AG09319 (cell line): ENCODE measurements at places on chromosomes 3 and 15.

DNA sequence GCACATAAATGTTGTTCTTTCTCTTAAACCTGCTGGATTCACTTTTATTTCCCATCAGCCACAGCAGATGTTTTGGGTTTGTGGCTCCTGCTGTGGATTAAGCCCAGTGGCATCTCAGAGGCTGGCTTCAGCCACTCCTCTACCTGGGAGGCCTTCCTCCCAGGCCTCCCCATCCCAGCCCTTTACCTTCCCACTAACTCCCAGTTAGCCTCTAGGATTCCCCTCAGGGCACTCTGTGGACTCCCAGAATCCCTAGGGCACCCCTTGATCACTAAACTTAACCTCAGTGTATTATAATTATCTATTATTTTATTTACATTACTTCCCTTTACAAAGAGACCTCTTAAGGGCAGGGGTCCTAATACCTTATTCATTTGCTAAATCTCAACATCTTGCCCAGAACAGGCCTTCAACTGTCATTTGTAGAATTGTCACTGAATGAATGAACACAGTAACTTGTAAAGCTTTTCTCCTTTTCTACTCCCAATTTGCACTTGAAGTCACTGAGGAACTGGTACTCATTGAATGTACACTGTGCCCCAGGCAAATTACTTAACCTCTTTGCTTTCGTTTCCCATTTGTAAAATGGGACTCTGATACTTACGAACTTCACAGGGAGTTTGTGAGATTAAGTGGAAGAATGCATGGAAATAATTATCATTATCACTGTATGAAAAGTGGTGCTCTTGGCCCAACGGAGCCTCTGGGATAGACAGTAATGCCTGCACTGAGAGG, 8.3 kb downstream of the CCDC13 start:
- DNase-seq: no peak

- DNase-seq: no peak
These were observed 11.4 kb upstream of the HTR3E start for GRCh38 chr3:184085389-184085852.

DNA sequence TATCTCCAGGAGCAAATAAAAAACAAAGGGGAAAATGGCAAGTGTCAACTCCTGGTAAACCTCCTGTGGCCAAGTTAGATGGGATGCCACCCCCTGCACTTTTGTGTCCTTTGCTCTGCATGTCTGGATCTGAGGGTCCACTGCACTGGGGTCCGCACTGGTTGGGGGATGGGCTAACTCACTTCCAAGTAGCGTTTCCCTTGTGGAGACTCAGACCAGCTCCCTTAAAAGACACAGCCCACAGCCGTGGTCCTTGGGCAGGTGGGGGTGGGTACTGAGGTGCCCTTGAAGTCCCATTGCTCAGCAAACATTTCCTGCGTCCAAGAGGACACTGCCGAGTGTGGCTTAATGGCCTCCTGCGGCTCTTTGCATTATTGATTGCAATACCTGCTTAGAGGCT, 188.2 kb downstream of the MEGF11 start:
- no peak for DNase-seq

DNA sequence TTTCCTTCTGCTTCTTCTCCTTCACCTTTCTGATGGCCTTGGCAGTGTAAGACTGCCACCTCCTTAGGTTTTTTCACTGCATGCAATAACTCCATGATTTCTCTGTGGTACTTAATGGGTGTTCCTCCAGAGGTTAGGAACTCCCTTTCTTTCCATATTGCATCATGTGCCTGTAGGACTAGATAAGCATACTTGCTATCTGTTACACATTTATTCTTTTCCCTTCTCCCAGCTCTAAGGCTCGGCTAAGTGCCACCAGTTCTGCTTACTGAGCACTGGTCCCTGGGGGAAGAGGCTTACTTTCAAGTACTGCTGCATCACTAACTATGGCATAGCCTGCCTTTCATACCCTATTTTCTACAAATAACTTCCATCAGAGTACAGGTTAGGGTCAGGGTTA, 351.8 kb downstream of the OTOL1 start:
- no peak for DNase-seq

DNA sequence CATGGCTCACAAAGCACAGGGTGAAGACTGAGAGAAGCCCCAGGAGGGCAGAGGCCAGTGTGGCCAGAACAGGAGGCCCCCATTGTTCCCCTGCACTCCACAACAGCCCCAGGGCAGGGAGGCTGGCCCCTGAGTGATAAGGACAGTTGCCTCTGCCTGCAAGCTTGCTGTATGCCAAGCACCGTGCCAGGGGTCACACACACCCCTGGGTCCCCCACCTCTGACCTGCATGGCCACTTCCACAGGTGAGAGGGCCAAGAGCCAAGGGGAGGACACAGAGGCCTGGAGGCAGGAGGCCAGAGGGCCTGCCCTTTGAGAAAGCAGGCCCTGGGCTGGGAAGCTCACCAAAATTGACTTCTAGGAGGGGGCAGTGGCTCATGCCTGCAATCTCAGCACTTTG, 23.7 kb downstream of the ATRIP start:
- DNase-seq: no peak

- DNase-seq: no peak
These were observed 211.3 kb upstream of the CHRM5 start for GRCh38 chr15:33756961-33757360.

- no peak for DNase-seq
These were observed 69.3 kb downstream of the LRIG1 start for GRCh38 chr3:66431494-66431893.

GRCh38 chr3:129469026-129469425, 29.0 kb downstream of the IFT122 start:
- DNase-seq: no peak

- DNase-seq: no peak
These were observed 33.2 kb upstream of the GOLGA8B start for GRCh38 chr15:34616613-34617012.

DNA sequence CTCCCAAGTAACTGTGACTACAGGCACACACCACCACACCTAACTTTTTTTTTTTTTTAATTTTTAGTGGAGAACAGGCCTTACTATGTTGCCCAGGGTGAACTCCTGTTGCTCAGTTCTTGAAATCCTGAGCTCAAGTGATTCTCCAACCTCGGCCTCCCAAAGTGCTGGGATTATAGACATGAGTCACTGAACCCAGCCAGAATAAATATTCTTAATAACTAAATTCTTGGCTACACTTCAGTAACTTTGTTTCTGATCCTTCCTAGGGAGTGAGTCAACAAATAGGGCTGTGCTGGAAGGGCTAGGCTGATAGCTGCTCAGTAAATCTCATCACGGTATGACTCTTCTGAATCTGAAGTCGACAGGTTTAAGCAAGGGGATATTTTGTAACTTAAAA, 56.6 kb downstream of the P3H2 start:
- DNase-seq: peak; percentile 67

- no peak for DNase-seq
These were observed 72.1 kb upstream of the RARB start for GRCh38 chr3:25355998-25356397.

DNA sequence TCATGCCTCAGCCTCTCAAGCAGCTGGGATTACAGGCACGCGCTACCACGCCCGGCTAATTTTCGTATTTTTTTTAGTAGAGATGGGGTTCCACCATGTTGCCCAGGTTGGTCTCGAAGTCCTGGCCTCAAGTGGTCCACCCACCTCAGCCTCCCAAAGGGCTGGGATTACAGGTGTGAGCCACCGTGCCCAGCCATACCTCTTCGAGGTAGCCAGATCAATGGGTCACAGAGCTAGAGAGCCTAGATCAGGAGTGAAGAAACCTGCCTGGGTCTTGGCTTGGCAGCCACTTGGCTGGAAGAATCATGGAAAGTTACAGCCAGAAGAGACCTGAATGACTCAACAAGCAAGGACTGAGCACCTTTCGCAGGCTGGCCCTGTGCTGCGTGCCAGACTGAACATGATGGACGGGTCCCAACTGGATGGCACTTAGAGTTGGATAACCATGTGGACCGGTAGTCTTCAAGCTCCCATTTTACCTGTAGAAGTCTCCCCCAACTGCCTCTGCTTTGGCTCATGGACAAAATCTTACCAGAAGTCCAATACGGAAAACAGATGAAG, 29.7 kb downstream of the GNB5 start:
- DNase-seq: no peak

DNA sequence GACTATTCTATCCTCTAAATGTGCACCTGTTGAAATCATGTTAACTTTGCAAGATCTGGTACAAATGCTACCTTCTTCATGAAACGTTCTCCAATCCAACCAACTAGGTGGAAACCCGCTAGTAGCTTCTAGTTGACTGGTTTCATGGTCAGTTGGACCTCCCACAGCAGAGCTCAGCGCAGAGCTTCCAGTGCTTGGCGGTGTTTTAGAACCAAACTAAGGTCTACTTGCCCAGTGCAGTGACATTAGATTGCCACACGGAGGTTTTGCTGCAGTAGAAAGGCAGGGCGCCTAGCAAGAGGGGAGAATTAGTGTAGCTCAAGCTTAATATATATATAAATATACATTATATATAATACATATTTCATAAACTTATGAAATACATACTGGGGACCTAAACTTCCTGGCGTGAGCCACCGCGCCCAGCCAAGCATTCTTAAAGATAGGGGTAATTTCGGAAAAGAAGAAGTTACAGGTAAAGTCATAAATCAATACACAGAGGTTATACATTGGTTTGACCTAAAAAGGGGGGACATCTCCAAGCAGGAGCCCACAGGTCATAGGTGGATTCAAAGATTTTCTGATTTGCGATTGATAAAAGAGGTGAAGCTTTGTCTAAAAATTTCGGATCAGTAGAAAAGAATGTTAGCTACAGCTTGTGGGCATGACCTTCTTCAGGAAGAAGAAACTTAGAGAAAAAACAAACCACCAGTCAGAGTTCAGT, 2.1 kb upstream of the OXSR1 start:
- DNase-seq: no peak

DNA sequence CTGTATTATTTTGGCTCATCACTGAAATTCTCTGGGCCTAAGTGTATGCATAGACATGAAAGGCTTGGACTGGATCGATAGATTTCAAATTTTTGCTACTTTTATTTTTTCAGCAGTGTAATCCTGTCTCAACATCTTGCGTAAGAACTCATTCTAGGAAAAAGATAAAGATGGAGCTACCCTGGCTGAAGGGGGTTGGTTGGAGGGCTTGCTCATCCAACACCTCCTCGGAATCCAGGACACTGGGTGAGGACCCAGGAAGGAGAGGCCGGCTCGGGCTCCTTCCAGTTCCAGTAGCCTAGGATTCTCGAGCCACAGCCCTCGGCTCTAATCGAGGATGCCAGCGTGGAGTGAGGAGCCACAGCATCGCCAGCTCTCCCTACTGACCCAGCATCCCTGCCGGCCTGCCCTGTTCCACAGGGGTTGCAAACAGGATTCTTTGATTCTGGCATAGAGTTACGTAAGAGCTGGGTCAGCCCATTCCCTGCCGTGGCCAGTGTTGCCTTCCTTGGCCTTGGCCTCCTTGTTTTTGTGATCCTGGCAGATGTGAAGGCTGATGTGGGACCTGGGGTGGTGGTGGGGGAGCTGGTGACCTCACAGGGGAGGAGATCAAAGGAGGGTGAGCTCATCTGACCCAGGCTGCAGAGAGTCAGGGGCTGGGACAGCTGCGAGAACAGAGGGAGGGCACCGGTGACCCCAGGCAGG, 149.5 kb downstream of the ALDH1A2 start:
- DNase-seq: no peak

DNA sequence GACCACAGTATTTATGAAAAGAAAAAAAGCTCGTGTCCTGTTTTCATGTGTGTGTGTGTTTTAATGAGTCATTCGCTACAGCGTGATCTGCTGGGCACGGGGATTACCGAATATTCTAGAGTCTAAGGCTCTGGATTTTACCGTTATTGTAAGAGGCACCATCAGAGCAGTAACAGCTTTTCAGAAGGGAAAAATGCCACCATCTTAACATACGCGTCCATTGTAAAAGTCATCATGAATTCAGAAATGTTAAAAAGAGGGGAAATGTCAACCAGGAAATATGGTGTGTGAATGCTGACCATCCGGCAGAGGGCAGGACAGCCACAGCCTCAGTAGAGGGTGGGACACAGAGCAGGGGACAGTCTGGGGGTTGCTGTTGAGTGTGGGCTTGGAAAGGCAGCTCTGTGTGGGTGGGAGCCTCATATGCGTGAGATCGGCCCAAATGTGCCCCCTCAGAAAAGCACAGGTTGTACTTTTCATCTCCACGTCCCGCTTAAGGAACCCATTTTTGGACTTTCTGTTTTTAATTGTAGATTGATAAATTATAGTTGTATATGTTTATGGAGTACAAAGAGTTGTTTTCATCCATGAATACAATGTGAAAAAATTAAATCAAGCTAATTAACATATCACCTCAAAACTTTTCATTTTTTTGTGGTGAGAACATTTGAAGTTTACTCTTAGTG, 69.6 kb downstream of the ASB7 start:
- DNase-seq: no peak

DNA sequence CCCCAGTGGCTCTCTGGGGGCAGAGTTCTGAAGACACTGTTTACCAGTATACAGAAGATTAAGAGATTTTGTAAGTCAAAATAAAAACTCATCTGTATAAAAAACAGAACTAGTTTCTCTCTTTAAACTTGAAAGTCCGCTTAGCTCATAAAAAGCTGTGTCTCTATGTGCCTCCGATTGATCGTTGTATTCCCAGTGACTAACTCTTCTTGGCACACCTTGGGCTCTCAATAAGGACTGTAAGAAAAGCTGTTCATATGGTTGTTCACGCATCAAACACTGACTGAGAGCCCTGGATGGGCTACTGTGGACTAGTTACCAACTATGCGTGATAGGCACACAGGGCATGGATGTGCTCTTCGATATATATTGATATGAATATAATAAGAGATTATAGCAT, 107.9 kb downstream of the P3H2 start:
- no peak for DNase-seq

- no peak for DNase-seq
These were observed 11.3 kb downstream of the CYP19A1 start for GRCh38 chr15:51327081-51327480.

DNA sequence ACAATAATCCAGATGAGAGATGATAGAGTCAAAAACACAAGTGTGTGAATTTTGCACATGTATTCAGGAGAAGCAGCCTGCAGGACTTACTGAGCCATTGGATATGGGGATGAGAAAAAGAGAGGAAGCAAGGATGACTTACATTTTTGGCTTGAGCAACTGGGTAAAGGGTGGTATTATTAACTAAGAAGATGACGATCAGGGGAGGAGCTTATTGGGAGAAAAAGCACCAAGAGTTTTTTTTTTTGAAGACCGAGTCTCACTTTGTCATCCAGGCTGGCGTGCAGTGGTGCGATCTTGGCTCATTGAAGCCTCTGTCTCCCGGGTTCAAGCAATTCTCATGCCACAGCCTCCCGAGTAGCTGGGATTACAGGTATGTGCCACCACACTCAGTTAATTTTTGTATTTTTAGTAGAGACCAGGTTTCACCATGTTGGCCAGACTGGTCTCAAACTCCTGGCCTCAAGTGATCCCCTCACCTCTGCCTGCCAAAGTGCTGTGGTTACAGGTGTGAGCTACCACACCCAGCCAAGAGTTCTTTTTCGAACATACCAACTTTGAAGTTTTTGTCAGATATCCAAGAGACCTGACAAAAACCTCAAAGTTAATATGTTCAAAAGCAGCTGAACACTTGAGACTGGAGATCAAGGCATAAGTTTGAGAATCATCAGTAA, 14.8 kb upstream of the SH3BP5 start:
- no peak for DNase-seq
